GM23338 (cell line): ENCODE measurements at places on chromosomes 6 and 20.

DNA sequence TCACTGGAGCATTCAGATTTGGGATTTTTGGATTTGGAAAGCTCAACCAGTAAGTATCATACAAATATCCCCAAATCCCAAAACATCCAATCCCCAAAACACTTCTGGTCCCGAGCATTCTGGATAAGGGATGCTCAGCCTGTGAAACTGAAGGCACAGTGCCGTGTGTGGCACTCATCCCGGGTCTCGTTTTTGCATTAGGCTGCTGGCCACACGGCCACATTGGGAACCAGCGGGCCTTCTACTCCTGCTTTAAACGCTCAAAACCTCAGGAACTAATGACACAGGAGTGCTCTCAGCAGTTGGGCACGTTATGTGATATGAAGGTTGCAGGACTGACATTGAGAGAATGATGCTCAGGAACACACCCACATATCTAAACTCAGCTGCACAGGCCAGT, 35.6 kb downstream of the PSMG4 start:
- no peak for DNase-seq
- H3K27ac ChIP-seq, result no peak overlapping the region
- no peaks in the 10 kb centered on the region; the same call in 1 of the 2 replicates for H3K36me3 ChIP-seq
- no peaks in the 10 kb centered on the region for H3K4me1 ChIP-seq
- H3K4me3 ChIP-seq, result no peak overlapping the region

- DNase-seq, result no peak
- no peak overlapping the region for H3K4me3 ChIP-seq
- H3K36me3 ChIP-seq, result no peaks in the 10 kb centered on the region
- no peak overlapping the region for H3K27ac ChIP-seq
- no peaks in the 10 kb centered on the region for H3K27me3 ChIP-seq
- no peaks in the 10 kb centered on the region for H3K4me1 ChIP-seq
Observed at GRCh38 chr6:145245119-145245518, 490.2 kb downstream of the EPM2A start.

GRCh38 chr6:50862176-50862575, 43.5 kb downstream of the TFAP2B start:
- no peak overlapping the region for H3K27ac ChIP-seq
- no peak overlapping the region for H3K4me3 ChIP-seq

DNA sequence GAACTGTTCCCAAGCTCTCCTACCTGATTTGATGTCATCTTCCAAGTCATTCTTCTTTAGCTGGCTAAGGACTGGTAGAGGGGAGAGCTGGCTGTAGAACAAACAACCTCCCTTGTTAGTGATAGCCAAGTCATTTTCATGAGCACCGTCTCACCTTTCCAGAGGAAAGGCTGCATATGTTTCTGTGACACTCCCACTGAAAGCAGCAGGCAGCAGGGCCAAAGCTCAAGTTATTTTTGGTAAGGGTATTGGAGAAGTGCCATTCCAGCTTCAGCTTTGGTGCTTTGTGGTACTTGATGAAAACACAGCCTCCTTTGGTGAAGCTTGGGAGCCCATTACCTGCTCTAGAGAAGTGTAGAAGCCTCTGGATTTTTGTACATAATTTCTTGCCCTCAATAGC, 5.4 kb upstream of the DOK5 start:
- no peaks in the 10 kb centered on the region for H3K36me3 ChIP-seq
- H3K4me1 ChIP-seq, result no peaks in the 10 kb centered on the region
- H3K27ac ChIP-seq, result no peak overlapping the region
- H3K4me3 ChIP-seq, result no peak overlapping the region

GRCh38 chr6:43999628-44000027, 127.6 kb downstream of the MRPL14 start:
- peaks cover 21% of the 10 kb centered on the region for H3K27me3 ChIP-seq
- H3K36me3 ChIP-seq, result no peaks in the 10 kb centered on the region
- no peak overlapping the region for H3K4me3 ChIP-seq

GRCh38 chr6:117502580-117502979, 20.1 kb downstream of the DCBLD1 start:
- H3K4me3 ChIP-seq, result no peak overlapping the region
- no peak overlapping the region for H3K27ac ChIP-seq
- H3K27me3 ChIP-seq, result no peaks in the 10 kb centered on the region
- DNase-seq, result no peak

DNA sequence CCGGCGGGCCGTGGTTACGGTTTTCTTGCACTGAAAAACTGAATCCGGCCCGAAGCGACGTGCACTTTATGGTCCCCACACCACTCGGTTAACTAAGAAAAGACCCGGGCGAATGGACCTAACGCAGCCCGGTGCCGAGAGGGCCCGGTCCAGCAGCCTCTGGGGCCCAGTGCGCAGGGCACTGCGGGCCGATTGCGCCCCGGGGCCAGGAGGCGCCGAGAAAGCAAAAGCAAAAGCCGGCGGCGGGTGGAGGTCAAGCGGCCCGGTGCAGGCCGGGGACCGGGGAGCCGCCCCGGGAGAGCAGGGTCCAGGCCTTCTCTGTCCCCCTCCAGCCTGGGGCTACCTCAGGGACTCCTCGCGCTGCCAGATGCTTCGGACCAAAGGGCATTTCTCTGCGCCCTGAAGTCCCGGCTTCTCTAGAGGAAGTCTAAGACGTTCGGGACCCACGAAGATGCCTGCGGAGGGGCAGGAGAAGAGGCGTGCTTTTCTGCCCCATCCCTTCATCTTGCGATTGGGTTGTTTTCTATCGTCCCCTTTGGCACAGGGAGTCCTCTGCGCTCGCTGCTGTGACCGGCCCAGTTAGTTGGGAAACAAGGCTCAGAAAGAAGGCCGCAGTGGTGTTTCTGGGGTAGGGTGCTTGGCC, 4.4 kb downstream of the FOXF2 start:
- H3K27me3 ChIP-seq, result peaks cover 94% of the 10 kb centered on the region
- no peaks in the 10 kb centered on the region for H3K36me3 ChIP-seq
- no peak overlapping the region for H3K27ac ChIP-seq
- peak; percentile 42 for DNase-seq
- peaks cover 9% of the 10 kb centered on the region; the same call in 1 of the 2 replicates for H3K4me1 ChIP-seq

- H3K4me1 ChIP-seq, result 0 out of 2 replicates have a peak, but pooled peaks cover 5% of the 10 kb centered on the region
- no peak overlapping the region for H3K27ac ChIP-seq
- no peak for DNase-seq
- no peaks in the 10 kb centered on the region for H3K36me3 ChIP-seq
- H3K27me3 ChIP-seq, result no peaks in the 10 kb centered on the region
Observed at GRCh38 chr6:19279273-19279684, 557.9 kb upstream of the ID4 start.

GRCh38 chr20:35660122-35660937, 4.4 kb downstream of the CPNE1 start:
- H3K4me1 ChIP-seq, result peaks cover 48% of the 10 kb centered on the region
- no peak for DNase-seq
- H3K27me3 ChIP-seq, result no peaks in the 10 kb centered on the region
- H3K27ac ChIP-seq, result peak overlapping the region; percentile 64; the same call in 1 of the 2 replicates
- H3K36me3 ChIP-seq, result no peaks in the 10 kb centered on the region

DNA sequence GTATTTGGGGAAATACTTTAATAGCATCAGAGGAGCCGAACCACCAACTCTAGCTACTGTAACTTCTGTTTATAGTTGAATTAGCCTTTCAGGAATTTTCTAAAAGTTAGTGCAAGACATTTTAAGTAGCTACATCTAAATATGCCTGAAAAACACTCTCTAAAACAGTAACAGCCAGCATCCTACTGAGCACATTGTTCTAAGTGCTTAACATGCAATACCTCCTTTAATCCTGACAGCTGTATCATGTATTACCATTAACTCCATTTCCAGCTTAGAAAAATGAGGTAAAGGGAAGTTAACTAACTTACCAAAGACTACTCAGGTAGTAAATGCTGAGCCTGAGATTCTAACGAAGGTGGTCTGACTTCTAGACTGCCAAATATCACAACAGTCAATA, 120.7 kb downstream of the DST start:
- H3K36me3 ChIP-seq, result no peaks in the 10 kb centered on the region
- DNase-seq, result peak; percentile 24
- peak overlapping the region; percentile 24; the same call in 1 of the 2 replicates for H3K4me3 ChIP-seq
- H3K4me1 ChIP-seq, result peaks cover 61% of the 10 kb centered on the region

- H3K4me3 ChIP-seq, result no peak overlapping the region
- H3K27ac ChIP-seq, result no peak overlapping the region
- DNase-seq, result no peak
- H3K4me1 ChIP-seq, result no peaks in the 10 kb centered on the region
- no peaks in the 10 kb centered on the region for H3K27me3 ChIP-seq
- H3K36me3 ChIP-seq, result peaks cover 15% of the 10 kb centered on the region
Observed at GRCh38 chr20:35490736-35491181, 35.4 kb downstream of the CEP250 start.

DNA sequence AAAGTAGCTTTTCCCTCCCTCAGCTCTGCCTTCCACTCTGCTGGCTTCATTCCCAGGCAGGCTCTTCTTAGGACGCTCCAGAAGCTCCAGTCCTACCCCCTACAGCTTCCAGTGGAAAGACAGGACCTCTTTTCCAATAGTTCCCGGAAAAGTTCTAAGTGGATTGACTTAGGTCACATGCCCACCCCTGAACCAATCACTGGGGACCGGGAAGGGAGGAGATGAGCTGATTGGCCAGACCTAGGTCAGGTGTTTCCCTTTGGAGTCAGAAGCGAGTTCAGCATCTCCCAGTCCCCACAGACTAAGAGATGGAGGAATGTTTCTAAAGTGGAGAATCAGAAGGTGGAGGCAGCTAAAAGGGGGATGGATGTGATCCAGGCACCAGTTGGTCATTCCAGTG, 62.9 kb upstream of the KCNG1 start:
- no peaks in the 10 kb centered on the region for H3K27me3 ChIP-seq
- no peaks in the 10 kb centered on the region for H3K36me3 ChIP-seq
- no peak overlapping the region for H3K27ac ChIP-seq

DNA sequence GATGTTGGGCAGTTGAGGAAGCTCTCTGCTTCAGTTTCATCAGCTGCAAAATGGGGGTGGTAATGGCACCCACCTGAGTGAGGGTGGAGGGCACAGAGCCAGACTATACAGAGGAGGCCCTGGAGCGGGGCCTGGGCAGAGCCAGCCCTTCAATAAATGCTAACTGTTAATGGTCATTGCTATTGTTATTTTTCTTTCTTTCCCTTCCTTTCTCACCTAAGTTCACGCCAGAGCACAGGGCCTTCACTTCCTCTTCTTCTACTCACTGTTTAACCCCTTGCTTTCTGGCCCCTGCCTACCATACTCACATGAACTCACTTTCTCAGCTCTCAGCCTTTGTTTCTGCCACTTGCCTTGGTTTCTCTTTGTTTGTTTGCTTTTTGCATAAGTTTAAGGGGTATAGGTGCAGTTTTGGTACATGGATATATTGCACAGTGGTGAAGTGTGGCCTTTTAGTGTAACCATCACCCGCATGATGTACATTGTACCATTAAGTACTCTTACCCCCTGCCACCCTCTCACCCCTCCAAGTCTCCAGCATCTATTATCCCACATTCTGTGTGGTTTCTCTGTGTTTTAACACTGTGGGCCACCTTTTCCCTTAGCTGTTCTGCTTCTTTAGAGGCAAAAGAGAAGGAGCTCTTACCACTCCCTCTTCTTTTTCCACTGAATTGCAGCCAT, 7.5 kb upstream of the RREB1 start:
- no peak overlapping the region for H3K27ac ChIP-seq
- H3K36me3 ChIP-seq, result no peaks in the 10 kb centered on the region
- H3K27me3 ChIP-seq, result peaks cover 5% of the 10 kb centered on the region; the same call in 1 of the 2 replicates
- H3K4me1 ChIP-seq, result 0 out of 2 replicates have a peak, but pooled peaks cover 6% of the 10 kb centered on the region
- no peak for DNase-seq

DNA sequence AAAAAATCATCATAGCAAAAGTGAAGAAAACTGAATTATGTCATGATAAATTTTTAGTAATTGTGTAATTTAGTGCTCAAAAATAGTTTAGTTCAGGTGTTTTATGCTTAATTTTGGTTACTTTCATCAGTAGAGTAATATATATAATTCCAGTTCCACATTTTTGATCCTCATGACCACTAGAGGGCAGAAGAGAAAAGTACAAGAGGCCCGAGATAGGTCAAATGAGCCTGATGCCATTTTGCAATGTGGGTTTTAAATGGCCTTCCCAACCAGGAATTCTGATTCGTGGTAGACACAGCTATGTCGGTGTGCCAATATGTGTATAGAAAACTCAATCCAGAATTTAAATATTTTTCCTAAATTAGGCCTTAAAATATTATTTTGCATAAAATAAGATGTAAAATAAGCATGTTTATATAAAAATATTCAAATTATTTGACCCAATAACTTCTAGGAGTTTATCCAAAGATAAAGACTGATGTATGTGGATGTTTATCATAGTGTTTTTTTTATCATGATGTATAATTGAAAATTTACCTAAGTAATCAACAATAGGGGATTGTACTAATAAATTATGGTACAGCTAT, 159.7 kb upstream of the RPS6KA2 start:
- no peaks in the 10 kb centered on the region for H3K27me3 ChIP-seq
- no peaks in the 10 kb centered on the region for H3K4me1 ChIP-seq
- H3K27ac ChIP-seq, result no peak overlapping the region
- no peak overlapping the region for H3K4me3 ChIP-seq

GRCh38 chr6:87122477-87122876, 27.6 kb upstream of the CGA start:
- H3K27ac ChIP-seq, result peak overlapping the region; percentile 62; the same call in 1 of the 2 replicates
- peak; percentile 76 for DNase-seq
- peak overlapping the region; percentile 46 for H3K4me3 ChIP-seq
- H3K4me1 ChIP-seq, result no peaks in the 10 kb centered on the region

GRCh38 chr6:134373993-134374392, 56.1 kb upstream of the SGK1 start:
- H3K4me1 ChIP-seq, result no peaks in the 10 kb centered on the region
- no peak overlapping the region for H3K4me3 ChIP-seq
- no peak overlapping the region for H3K27ac ChIP-seq
- no peak for DNase-seq
- no peaks in the 10 kb centered on the region for H3K36me3 ChIP-seq
- H3K27me3 ChIP-seq, result no peaks in the 10 kb centered on the region

DNA sequence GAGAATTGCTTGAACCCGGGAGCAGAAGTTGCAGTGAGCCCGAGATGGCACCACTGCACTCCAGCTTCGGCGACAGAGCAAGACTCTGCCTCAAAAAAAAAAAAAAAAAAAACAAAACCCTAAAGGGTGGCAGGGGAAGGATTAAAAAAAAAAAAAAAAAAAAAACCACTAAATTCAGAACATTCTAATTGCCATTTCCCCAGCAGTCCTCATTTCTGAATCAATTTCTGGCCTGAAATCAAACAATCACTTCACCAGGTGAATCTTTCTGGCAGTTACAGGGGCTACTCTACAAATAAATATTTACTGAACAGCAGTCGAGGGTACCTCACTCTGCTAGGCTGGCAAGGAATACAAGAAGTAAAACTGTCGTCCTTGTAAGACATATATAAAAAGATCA, 1.2 kb downstream of the UQCC1 start:
- H3K4me1 ChIP-seq, result peaks cover 5% of the 10 kb centered on the region; the same call in 1 of the 2 replicates
- H3K27ac ChIP-seq, result no peak overlapping the region
- H3K27me3 ChIP-seq, result no peaks in the 10 kb centered on the region
- H3K36me3 ChIP-seq, result peaks cover 22% of the 10 kb centered on the region
- no peak for DNase-seq

DNA sequence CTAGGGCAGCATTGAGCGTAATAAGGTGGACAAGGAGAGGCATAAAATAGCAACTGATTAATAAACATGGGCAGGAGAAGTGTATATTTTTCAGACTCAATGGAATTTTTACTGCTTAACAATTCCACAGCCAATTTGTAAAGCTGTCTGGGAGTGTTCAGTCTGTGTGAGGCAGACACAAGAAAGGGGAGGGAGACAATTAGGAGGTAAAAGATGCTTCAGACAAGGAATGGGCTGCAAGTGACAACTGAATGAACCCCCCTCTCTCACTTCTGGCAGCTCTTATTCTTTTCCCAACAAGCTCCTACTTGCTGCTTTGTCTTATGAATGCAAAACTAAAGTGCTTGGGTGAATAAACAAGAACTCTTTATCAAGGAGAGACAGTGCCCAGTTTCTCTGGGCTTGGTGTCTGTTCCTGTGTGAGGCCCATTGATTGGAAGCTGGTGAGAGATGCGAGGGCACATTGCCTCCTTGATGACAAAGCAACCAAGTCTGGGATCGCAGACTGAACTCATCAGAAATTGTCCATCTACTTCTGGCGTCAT, 575.3 kb downstream of the RNF144B start:
- DNase-seq, result no peak
- H3K27me3 ChIP-seq, result no peaks in the 10 kb centered on the region
- H3K4me3 ChIP-seq, result no peak overlapping the region
- no peaks in the 10 kb centered on the region for H3K4me1 ChIP-seq
- H3K36me3 ChIP-seq, result no peaks in the 10 kb centered on the region
